ENCODE measurements at places on chromosomes 16 and 17. TPM values are rescaled to one million over a fixed set of nuclear protein-coding genes. Genes with fewer than 3 reads are reported as not detected.

SPATA32 gene
- total RNA-seq, result 0.12 TPM

SEZ6 gene
- total RNA-seq, result 0.06 TPM

CARD14 gene
- 0.82 TPM for total RNA-seq

MEIOC gene
- 0.35 TPM for total RNA-seq

SLFN12 gene
- total RNA-seq, result 20.0 TPM

ABCC12 gene
- total RNA-seq, result not detected

FLOT2 gene
- total RNA-seq, result 49.9 TPM

TMEM88 gene
- 21.1 TPM for total RNA-seq

CRHR1 gene
- total RNA-seq, result 0.23 TPM

ARL5C gene
- total RNA-seq, result not detected

GALR2 gene
- 0.12 TPM for total RNA-seq

ARHGAP44 gene
- total RNA-seq, result 7.9 TPM

CPNE7 gene
- 2.5 TPM for total RNA-seq

RGS11 gene
- total RNA-seq, result 4.9 TPM

METRNL gene
- total RNA-seq, result 111 TPM

SLC5A10 gene
- 0.82 TPM for total RNA-seq

ZACN gene
- total RNA-seq, result not detected

OR2C1 gene
- 1.3 TPM for total RNA-seq

CDIP1 gene
- total RNA-seq, result 16.6 TPM

CDK3 gene
- total RNA-seq, result 7.3 TPM

CCL4 gene
- 6.0 TPM for total RNA-seq
